ENCODE measurements at places on chromosomes 2 and 18.

DNA sequence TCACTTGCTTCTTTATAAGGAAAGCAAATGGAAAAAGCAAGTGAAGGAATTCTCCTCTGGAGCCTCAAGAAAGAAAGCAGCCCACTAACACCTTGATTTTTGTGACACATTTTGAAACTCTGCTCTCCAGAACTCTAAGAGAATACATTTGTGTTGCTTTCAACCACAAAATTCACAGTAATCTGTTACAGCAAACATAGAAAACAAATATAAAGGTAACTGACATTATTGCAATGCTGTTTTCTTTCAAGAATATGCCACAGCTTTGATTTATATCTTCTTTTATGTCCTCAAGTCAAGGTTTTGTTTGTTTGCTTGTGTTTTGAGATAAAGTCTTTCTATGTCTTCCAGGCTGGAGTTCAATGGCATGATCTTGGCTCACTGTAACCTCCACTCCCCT lies 103.1 kb upstream of the FIGN start:
- no peak for DNase-seq

GRCh38 chr2:222427646-222428301 lies 3.4 kb downstream of the SGPP2 start:
- DNase-seq, result no peak

DNA sequence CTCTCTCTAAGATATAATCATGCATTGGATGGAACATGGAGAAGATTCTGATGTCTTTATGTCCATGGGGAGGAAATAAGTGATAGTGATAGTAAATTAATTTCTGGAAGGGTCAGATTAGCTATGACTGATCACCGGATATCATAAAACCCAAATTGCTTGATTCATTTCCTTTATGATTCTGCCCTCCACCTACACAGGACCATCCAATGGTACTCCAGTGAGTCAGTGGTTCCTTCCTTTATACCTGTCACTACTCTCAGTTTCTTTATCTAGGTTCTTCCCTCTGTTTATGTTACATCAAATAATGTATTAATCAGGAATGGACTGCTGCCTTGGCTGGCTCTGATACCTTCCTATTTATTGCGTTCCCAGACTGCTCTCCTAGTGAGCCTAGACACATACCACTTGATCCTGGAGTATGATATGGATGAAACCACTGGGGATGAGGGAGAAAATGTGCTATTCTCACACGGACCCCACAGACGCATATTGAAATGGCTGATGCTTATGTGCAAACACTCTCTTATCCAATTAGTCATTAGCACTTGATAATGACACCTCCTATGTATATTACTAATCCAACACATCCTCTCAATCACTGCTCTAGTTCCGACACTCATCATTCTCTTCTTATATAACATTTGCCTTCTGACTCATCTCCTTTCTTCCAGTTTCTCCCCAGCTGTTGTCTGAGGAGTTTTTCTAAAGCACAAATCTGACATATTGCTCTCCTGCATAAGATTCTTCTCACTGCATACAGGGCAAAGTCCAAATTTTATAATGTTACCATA lies 315.6 kb downstream of the INSIG2 start:
- DNase-seq, result no peak

DNA sequence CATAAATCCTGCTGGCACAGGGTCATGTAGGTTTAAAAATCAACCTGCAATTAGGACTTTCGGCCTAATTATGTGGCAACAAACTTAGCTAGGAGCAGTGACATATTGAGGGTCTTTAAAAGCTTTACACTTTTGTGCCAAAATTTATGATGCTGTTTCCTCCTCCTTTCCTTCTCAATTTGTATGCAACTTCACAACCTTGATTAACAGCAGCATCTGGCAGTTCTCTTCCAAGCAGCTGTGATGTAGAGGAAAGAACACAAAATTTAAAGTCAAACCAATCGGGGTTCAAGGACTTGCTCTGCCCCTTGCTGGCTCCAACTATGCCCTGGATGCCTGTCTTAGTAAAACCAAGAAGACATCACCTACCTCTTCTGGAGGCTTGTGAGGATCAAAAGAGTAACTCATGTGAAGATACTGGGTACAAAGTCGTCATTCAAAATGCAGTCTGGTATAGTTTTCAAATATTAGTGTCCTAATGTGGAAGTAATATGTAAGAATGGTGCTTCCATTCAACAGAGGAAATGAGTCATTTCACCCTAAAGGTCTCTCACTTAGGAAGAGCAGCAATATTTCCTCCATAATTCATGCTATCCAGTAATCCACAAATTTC lies 94.7 kb downstream of the ANKRD44 start:
- DNase-seq, result no peak

- no peak for DNase-seq
Measured at GRCh38 chr2:144477957-144478311, 42.0 kb downstream of the ZEB2 start.

DNA sequence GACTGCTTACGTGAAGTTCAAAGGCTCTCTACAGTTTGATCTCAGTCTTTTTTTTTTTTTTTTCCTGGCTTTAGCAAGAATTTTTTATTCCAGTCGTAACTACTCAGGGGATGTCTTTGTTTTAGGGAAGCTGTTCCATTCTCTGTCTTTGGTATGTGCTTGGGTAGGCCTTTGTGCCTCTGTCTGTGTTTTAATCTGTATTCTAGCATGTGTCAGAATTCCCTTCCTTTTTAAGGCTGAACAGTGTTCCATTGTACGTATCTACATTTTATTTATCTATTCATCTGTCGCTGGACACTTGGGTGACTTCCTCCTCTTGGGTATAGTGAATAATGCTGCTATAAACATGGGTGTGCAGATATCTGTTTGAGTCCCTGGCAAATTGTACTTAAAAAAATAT lies 42.6 kb downstream of the MYO1B start:
- DNase-seq, result no peak

DNA sequence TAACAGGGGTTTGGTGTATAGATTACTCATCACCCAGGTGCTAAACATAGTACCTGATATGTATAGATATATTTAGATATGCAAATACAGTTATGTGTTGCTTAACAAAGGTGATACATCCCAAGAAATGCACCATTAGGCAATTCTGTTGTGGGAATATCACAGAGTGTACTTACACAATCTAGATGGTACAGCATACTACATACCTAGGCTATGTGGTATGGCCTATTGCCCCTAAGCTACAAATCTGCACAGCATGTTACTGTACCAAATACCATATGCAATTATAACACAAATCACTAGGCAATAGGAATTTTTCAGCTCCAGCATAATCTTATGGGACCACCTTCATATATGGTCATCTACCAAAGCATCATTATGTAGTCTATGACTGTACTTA lies 43.5 kb upstream of the NPAS2 start:
- DNase-seq, result no peak

DNA sequence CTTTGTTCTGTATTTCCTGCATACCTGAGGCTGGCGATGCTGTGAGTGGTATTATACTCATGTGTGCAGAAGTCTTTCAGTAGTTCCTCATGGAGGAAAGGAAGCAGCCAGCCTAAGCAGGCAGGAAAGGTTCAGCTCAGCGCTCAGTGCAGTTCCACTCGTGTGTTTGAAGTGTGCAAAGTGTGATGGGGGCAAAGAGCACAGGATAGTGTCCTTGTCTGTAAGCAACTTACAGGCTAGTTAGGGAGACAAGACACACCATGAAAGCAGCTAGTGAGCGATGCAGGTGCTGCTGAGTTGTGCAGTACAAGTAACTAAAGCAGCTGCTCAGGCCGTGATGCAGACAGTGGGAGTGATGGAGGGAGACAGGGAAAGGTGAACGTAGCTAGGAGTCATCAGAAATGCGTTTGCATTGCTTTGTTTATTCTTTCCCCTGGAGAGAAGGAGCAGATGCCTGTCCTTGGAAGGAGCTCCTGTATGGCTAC lies 146.2 kb downstream of the LDLRAD4 start:
- no peak for DNase-seq

GRCh38 chr2:58983111-58983510 lies 742.0 kb upstream of the FANCL start:
- DNase-seq, result no peak

- no peak for DNase-seq
Measured at GRCh38 chr2:56582570-56582969, 398.8 kb downstream of the CCDC85A start.

DNA sequence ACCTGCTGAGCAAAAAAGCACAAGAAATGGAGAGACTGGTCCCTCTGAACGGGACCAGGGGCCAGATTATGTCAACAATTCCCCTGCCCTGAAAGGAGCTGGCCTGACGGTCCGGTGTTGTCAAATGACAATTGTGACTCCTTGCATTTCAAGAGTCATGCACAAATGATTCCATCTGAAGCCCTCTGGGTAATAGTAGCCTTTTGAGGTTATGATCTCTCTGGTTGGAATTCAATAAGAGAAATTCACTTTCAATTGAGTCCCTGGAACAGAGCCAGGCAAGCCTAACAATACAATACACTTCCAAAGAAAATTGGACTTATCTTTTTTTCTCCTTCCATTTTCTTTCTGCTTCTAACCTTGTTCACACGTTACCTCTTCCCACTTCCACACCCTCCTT lies 116.9 kb downstream of the C1D start:
- DNase-seq, result no peak

- no peak for DNase-seq
Measured at GRCh38 chr2:168147830-168148794, 99.3 kb downstream of the STK39 start.

GRCh38 chr2:168632709-168633121 lies 169.7 kb upstream of the NOSTRIN start:
- DNase-seq, result no peak

DNA sequence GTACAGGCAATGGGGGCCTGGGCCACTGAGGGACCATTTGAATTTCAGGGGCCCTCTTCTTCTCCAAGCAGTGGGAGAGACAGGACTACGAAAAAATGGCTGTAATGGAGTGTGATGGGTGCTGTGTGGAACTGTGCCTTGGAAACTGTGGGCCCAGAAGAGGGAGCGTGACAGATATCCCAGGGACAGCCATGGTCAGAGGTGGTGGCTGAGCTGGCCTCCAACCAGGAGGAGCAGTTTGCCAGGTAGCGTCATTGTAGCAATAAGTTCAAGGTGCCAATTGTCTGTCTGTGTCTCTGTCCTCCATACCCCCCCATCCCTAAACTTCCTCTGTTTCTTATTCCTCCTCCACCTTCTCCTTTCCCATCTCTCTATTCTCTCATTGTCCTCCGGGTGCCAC lies 15.3 kb downstream of the THNSL2 start:
- DNase-seq, result no peak

DNA sequence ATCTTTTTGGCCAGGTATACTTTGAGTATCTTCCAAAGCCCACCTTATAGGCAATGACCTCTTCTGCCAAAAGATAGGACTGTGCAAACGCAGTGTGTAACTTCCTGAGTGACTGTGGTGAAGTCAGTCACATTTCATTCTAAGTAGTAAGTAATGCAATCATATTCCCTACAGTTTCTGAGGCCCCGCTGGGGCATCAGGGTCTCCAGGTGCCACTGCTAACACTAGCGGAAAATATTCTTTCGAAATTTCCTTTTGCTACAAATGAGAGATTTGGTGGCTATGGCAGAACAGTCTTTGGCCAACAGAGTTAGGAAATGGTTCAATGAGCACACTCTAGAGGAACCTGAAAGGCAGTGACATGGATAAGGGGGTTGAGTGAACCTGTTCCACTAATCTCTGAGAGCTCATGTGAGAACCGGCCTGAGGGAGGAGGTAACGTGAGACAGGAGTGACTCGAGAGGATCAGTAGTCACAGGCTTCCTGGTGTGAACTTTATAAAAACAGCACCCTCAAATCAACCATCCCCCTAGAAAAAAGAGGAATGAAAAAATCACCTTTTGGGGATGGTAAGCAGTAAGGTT lies 102.6 kb upstream of the LPIN2 start:
- no peak for DNase-seq

- no peak for DNase-seq
Measured at GRCh38 chr2:42957109-42957860, 164.9 kb upstream of the HAAO start.

DNA sequence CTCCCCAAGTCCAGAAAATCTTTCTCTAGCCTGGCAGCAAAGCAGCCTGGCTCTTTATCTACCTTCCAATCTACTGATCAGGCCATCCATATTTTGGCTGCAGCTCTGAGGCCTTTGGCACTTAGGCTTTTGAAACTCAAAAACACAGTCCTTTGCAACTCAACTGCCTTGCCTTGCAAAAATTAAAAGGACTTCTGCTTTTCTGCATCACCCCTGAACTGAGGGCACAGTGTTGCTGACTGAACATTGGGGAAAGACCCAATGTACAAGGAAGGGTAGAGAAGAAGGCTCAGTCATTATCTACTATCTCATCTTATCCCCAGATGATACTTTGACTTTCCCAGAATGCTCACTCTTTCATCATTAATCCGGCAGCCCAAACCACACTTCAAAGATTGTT lies 625.5 kb downstream of the ARHGAP15 start:
- DNase-seq, result no peak

- no peak for DNase-seq
Measured at GRCh38 chr2:175599966-175600831, 401.9 kb downstream of the LNPK start.

- DNase-seq, result no peak
Measured at GRCh38 chr18:48859311-48860268, 91.2 kb downstream of the SMAD7 start.

- DNase-seq, result no peak
Measured at GRCh38 chr18:58417752-58418151, 211.1 kb downstream of the ALPK2 start.

DNA sequence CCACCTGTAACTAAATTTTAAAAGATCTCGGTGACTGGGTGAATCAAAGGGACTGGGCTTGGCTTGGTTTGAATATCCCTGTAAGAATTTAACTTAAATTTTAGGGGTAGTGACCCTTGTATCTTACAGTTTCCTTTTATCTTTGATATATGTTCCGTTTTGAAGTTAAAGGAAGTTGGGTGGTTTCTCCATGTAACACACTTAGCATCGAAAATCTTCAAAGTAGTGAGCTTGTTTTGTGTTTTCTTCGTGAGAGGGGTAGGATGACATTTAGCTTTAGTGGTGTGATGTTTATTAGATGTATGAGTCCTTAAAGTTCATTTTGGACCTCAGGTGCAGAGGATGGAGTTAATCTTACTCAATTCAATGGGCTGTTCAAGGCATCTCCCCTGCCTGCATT lies 1.6 kb downstream of the WDR7 start:
- DNase-seq, result no peak

DNA sequence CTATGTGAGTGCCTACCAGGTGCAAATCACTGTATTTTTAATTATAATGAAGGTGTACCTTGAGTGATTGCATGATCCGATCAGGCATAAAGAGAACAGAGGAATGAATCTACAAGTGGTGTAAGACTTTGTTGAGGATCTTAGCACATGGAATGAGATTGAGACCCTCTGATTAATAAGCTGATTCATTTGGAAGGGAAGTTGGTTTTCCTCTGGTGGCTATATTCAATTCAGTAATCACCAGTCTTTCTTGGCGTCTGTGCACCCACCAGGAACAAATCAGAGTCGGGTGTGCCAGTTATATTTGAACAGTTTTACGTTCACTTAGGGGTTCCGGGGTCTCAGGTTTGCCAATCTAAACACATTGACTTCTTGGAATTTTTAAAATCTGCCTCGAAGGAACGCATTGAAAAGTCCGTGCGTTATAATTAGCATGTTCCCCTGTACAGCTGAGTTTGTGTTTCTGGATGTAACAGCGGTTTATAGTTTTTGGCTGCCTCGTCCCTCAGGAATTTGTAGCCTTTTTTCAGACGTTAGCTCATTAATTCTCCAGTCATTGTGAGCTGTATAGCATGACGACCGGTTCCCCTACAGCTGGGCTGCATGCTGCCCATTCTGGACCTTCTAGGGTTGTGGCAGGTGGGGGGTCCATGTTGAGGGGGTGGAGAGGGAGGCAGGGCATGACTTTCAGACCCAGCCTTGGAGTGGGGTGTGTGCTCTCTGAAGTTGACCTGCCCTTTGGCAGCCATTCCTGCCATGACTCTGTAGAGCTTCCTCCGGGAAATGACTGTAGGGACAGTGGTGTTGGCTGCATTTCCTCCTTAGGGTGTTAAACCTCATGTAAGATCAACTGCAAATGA lies 20.3 kb downstream of the MYO1B start:
- DNase-seq, result no peak

All from activated naive CD4-positive, alpha-beta T cell treated with anti-CD3 and anti-CD28 coated beads, Interleukin-2, amount 50 U/mL, for 72 hours (primary cell).